ENCODE measurements at places on chromosomes 3 and 15.

DNA sequence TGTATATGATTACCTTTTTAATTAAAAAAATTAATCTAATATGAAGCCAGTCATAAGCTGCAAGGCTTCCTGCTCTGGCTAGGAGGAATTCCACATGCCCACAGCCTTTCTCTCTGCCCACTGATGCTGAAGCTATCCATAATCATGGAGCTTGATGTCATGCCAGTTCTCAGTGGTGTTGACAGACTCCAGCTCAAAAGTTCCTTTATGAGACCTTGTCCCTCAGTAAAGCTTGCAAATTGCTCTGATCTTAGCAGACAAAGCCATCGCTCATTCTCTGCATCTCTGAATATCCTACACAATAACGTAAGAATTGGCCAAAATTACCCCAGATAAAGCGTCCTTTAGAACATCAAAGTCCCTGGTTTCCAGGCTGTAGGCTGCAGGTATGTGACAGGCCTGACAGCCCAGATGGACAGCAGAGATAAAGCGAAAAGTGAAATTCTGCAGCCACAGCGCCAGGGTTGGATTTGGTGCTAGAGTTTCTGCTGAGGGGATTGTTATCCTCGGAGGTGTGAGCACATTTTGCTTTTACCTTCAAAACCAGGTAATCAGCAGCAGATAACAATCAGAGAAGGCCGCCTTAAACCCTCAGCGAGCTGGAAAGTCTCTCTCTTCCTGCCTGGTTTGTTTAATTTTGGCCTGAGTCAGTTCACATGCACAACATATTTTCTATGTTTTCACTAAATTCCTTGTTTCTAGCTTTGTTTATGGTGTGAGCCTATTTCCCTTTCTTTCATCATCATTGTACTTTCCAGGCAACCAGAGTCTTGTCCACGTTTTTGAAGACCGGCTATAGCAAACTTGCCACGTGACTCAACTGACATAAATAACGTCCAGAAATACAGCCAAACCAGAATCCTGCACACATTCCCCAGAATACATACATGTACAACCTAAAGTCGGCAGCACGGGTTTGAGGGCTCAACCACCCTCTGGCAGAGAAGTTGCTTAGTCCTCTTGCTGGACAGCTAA lies 36.6 kb upstream of the ALDH1A3 start:
- DNase-seq, result peak; percentile 14

DNA sequence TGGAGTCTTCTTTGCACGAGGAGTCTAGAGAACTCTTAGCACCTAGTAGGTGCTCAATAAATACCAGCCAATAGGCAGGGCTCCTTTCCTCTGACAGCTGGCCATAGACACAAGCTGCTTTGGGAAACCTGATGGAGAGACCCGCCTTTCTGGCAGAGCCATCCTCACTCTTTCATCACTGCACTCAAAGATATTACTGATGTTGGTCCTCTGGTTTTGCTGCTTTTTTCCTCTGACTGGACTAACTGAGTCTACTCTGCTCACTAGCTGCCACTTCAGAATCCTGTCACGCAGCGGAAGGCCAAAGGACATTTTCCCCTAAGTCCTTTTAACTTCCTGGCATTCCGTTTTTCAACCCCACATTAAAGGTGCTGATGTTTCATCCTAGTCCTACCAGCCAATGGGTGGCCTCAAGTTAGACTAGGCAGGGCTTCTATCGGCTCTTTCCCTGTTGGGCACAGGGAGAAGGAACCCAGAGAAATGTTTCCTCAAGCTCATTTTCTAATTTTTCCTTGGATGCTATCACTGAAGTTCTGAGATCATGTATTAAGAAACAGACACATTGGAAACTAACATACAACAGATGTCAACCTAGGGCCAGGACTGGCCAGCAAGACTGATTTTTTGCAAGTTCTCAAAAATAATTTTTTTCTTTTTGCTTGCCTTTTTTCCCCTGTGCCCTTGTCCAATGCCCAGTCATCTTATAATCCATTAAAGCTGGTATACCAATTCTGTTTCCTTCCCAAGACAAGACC lies 132.8 kb upstream of the ICE2 start:
- no peak for DNase-seq

DNA sequence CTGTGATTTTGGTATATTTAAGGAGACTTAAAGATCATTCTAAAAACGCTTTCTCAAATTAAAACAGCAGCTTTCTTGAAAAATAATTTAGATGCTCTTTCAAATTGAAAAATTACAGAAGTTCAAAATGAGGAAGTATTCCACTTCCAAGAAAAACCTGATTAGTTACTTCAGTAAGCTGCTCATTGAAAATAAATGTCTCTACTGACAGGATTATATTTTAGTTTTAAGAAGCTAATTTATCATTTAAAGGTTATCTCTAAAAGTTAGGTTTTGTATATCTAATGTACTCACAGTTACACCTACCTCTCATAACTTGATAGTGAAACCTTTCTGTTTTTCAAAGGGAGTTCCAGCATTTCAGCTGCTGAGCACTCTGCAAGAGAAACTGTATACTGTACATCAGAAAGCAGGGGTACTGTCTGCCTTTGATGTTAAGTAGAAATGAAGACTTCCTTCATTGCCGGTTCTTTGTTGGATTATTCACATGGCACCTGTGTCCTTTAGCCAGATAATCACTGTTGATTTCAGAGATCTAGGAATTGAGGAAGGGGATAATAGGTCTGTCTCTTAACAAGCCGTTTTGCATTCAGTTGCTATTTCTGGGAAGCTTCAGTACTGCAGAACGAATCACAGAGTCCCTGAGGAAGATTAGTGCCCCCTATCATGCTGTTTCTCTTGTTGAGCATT lies 161.6 kb downstream of the TCF12 start:
- no peak for DNase-seq

GRCh38 chr15:85063088-85063487 lies 81.4 kb downstream of the PDE8A start:
- DNase-seq, result no peak

DNA sequence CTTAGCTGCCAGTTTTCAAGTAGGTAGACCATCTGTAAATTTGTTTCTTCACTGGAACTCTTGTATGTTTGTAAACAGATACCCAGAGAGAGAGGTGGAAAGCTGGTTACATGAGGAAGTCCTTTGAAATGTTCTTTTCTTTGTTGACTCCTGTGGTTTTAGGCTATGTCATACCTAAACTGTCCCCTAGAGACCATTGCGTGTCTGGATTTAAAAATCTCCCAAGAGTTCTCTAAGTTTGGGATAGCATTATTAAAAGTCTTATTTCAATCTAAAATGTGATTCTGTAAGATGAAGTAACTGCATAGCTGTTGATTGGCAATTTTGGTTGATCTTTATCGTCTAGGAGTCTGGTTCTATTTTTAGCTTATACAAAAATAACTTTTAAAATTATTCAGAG lies 127.2 kb downstream of the GHSR start:
- DNase-seq, result peak; percentile 75

- DNase-seq, result no peak
These were observed 10.9 kb downstream of the CCR5 start for GRCh38 chr3:46381625-46382024.

- peak; percentile 26 for DNase-seq
These were observed 120.9 kb downstream of the NEK11 start for GRCh38 chr3:131147534-131147933.
